ENCODE measurements at places on chromosomes 5 and 9.

GRCh38 chr5:98301547-98301946 lies 471.9 kb upstream of the RGMB start:
- no peak for DNase-seq

GRCh38 chr5:145473042-145473642 lies 362.0 kb downstream of the PRELID2 start:
- DNase-seq: no peak

GRCh38 chr5:95709967-95710650 lies 21.0 kb upstream of the RHOBTB3 start:
- DNase-seq: no peak

GRCh38 chr5:144139586-144139985 lies 30.9 kb downstream of the YIPF5 start:
- DNase-seq: no peak

DNA sequence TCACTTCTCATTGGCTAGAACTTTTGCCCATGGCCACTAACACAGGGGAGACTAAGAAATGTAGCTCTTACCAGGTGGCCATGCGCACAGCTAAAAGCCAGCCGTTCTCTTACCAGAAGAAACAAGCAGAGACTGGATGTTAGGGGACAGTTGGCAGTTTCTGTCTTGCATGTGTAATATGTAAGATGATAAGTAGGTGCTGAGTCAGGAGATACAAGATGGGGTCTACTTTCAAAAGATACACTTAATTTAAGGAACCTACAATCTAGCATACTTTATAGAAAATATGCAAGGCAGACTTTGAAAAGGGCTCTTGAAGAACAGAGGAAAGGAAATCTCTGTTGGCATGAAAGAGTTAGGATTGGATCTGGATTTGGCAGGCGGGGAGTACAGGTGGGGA lies 244.5 kb downstream of the ZSWIM6 start:
- no peak for DNase-seq

GRCh38 chr5:8598996-8599395 lies 730.0 kb downstream of the MTRR start:
- no peak for DNase-seq

- DNase-seq: no peak
These were observed 22.0 kb downstream of the MAST4 start for GRCh38 chr5:66617991-66618768.

- no peak for DNase-seq
These were observed 2.1 kb upstream of the IFT74 start for GRCh38 chr9:26954050-26954508.

DNA sequence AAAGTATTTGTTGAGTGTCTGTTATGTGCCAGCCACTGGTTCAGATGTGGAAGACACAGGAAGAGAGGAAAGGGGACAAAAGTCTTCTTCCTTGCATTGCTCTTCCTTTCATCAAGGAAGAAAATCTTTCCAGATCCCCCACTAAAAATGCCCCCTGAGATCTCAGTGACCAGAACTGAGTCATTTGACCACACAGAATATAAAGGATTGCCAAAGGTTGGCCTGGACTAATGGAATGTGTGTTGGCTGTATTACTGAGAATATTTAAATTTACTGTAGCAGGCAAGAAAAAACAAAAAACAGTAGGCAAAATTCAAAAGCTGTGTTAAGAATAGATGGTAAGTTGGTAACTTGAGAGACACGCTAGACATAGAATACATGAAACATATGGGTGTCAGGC lies 10.0 kb upstream of the SEPTIN8 start:
- DNase-seq: no peak

GRCh38 chr9:126756876-126757415 lies 47.9 kb upstream of the ZBTB43 start:
- no peak for DNase-seq

DNA sequence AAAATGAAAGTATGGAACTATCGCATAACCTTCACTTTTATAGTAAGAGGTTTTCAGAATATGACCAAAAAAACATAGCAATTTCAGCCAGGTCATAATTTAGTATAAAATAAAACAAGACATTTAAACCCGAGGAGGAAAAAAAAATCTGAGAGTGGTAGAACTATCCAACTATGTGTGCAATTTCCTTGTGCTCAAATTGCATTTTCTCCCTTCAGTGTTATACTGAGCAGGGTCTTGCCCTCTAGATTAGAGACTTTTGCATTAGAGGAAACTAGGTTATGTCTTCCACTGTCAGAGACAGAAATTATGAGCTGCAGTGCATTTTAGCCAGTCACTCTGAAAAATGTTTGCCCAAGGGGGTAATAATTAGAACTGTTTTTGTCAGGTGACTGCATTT lies 330.6 kb downstream of the NR2F1-AS1 start:
- no peak for DNase-seq

DNA sequence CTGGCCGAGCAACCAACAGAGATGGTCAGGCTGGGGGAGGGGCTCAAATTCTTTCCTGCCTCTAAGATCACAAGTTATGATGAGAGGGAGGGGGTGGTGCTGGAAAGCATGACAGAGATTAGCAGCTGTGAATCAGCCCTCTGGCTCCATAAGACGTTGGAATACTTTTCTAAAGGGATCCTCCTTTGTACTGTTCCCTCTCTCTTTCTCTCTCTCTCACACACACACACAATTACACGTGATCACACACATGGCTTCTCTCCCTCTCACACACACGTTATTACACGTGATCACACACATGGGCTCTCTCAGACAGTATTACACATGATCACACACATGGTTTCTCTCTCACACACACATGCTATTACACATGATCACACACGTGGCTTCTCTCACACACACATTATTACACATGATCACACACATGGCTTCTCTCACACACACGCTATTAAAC lies at the start of gene SLC45A2:
Gene SLC45A2, minus strand, starts transcription at position 23 of the 454 bp plus-strand sequence. CDS start 110 bp downstream, outside the sequence.
- DNase-seq: no peak

- no peak for DNase-seq
These were observed 124.1 kb upstream of the OTULINL start for GRCh38 chr5:14457476-14457875.

- no peak for DNase-seq
These were observed 46.6 kb downstream of the MAP3K1 start for GRCh38 chr5:56861893-56862485.

DNA sequence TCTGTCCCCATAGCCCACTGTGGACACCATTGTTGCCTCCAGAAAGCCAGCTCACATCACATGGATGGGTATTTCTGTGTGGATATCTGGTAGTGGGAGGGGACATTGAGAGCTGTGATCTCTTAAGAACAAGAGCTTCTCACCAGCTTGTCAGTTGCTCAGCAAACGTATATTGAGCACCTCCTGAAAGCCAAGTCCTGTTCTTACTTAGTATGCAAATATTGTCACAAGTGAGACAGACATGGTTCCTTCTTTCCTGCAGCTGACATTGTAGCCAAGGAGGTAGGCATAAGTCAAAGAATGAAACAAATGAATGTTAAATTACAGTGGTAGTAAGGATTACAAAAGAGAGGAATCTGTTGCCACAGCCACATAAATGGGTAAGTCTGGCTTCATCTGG lies 3.8 kb downstream of the TCOF1 start:
- DNase-seq: no peak

DNA sequence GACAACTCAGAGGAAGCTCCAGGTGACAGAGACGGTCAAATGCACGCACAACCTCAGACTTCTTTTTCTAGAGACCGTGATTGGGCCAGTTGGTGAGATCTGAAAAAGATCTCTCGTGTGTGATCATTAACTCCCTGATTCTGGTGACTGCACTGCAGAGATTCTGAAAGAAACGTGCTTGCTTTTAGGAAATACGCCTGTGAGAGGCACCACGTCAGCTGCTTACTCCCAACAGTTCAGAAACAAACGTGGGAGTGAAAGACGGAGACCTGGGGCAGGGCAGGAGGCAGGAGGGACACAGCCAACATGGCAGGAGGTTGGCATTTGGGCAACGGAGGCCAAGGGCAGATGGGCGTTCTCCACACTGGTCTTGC lies 15.9 kb downstream of the SLC12A7 start:
- DNase-seq: no peak

DNA sequence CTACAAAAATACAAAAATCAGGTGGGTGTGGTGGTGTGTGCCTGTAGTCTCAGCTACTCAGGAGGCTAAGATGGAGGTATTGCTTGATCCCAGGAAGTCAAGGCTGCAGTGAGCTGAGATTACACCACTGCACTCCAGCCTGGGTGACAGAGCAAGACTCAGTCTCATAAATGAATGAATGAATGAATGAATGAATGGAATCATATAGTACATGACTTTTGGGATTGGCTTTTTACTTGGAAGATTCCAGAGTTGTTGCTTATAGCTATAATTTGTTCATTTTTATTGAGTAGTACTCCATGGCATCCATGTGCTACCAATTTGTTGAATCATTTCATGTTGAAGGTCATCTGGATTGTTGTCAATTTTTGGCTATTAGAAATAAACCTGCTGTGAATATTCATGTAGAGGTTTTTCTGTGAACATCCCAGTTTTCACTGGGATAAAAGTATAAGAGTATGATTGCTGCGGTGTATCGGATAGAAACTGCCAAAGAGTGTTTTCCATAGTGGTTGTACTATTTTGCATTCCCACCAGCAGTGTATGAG lies 19.9 kb downstream of the ERBIN start:
- DNase-seq: no peak

- DNase-seq: no peak
These were observed 10.2 kb downstream of the DOCK8 start for GRCh38 chr9:224582-225520.

DNA sequence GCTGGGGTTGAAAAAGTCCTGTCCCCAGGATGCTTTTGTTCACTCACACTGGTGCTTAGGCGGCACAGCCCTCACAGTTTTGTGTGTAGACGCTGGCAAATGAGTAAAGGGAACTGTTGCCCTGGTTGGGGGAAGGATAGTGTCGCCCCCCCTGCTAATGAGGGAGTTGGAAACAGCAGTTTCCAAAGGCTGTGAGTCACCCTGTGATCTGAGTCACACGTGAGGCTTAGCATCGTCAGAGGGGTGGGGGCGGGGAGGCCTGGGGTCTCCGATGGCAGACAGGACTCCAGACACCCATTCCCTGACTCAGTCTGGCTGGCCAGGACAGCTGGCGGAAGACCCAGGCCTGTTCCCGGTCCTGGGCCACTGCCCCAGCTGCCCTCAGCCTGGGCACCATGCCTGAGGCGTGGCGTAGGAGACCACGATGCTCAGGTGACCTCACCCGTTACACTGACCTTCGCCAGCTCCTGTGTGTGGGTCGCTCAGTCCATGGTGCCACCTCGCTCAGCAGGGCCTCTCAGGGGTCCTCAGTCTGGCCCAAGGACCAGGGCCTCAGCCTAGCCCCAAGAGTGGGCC lies 2.9 kb downstream of the DNAJB5 start:
- DNase-seq: peak; percentile 82

- DNase-seq: no peak
These were observed 9.2 kb upstream of the RASA1 start for GRCh38 chr5:87258507-87258906.

- DNase-seq: peak; percentile 20
These were observed 9.5 kb downstream of the IRF1 start for GRCh38 chr5:132480893-132481595.

- DNase-seq: no peak
These were observed 182.5 kb upstream of the PIK3R1 start for GRCh38 chr5:68033029-68033428.

- DNase-seq: no peak
These were observed 526.7 kb upstream of the TYRP1 start for GRCh38 chr9:12166518-12166917.

- DNase-seq: no peak
These were observed 17.0 kb upstream of the SELENOP start for GRCh38 chr5:42828671-42829070.

- no peak for DNase-seq
These were observed 42.4 kb downstream of the EXD3 start for GRCh38 chr9:137380606-137381005.

GRCh38 chr5:172145870-172146747 lies 41.9 kb downstream of the STK10 start:
- no peak for DNase-seq

DNA sequence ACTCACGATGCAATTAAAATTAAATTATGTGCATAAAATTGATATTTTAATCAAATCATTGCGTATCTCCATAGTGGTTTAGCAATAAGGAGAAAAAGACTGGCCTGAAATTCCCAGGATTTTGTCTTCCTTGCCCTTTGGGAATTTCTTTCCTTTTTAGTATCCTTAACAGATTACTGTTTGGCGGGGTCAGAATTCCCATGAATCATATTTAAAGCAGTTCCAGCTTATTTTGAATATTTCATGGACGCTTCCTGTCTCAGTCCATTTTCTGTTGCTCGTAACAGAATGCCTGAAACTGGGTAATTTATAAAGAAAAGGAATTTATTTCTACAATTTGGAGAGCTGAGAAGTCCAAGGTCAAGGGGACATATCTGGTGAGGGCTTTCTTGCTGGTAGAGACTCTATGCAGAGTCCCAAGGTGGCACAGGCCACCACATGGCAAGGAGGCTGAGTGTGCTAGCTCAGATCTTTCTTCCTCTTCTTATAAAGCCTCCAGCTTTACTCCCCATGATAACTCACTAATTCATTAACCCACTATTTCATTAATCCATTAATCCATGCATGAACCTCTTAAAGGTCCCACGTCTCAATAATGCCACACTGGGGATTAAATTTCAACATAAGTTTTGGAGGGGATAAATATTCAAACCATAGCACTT lies 37.8 kb downstream of the CDH6 start:
- no peak for DNase-seq

DNA sequence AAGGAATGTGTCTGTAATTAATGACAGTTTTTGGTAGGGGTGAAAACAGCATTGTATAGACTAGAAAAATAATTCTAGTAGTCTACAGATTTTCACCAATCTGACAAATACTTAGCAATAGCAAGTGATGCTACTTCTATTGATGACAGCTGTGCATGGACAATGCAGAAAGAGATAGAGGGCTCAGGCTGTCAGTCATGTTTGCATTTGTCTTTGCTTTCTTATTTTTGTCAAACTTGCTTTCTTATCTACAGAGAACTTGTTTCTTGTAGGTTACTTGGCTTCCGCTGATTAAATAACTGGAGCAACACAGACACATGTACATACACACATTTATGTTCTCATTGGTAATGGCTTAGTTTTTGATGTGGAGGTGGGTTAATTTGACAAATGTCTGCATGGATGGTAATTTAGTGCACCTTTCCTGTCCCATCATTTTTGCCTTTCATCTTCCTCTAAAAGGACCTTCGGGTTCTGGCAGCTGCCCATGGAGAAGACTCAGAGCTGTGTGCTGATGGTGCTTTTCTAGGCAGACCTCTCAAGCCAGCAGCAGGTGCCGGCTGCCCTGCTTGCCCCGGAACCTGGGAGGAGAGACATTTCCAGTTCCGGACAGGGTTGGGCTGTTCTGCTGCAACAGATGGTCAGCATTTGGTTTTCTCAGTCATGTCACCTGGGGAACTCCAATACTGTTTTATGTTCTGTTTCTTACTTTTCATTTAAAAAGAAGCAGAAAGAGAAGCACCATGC lies 28.8 kb downstream of the CAMK4 start:
- no peak for DNase-seq

DNA sequence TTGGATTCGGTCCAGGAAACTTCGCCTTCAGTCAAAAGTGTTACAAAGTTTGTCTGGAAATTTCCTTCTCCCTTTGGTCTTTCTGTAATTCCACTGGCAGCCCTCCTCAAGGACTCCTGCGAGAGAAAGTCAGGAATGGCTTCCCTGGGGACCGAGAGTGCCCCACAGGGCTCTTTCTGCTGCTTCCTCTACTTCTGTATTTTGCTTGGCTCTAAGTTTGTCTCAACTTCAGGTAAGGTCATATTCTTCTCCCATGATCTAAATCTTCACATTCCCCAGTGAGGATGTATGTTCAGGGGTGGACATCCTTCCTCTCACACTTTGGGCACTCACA lies 10.3 kb upstream of the RIOK2 start:
- no peak for DNase-seq
